A549 treated with GW870086 at 1 μM for 4 hours (cell line): ENCODE measurements at places on chromosomes 3 and 15. TPM values are rescaled to one million over a fixed set of nuclear protein-coding genes. Genes with fewer than 3 reads are reported as not detected.

ARL6 gene
- total RNA-seq: 4.2 to 7.2 TPM (median 4.5 TPM) in 5 replicates

PLS1 gene
- total RNA-seq: 9.1 to 13.0 TPM (median 12.0 TPM) in 5 replicates

SLC25A20 gene
- 9.6 to 11.3 TPM (median 10.8 TPM) in 5 replicates for total RNA-seq

CACNA2D3 gene
- 0.15 to 0.34 TPM (median 0.25 TPM) in 4 of 5 replicates, not detected in the other for total RNA-seq

INAFM2 gene
- total RNA-seq: 4.8 to 6.6 TPM (median 6.3 TPM) in 5 replicates

TM6SF1 gene
- 0.09 to 0.35 TPM (median 0.11 TPM) in 4 of 5 replicates, not detected in the other for total RNA-seq

MCF2L2 gene
- total RNA-seq: 0.07 to 0.55 TPM (median 0.13 TPM) in 4 of 5 replicates, not detected in the other

GP5 gene
- 0.03 TPM in 1 of 5 replicates, not detected in the others for total RNA-seq

SOX14 gene
- not detected in 5 replicates for total RNA-seq

STRIT1 gene
- not detected in 5 replicates for total RNA-seq

WDR5B gene
- 2.9 to 3.9 TPM (median 3.5 TPM) in 5 replicates for total RNA-seq

BRPF1 gene
- 15.1 to 21.6 TPM (median 18.4 TPM) in 5 replicates for total RNA-seq
